NCI-H1694 treated with DMSO at 0.1 percent for 48 hours (cell line): ENCODE measurements at places on chromosomes 3 and 15.

DNA sequence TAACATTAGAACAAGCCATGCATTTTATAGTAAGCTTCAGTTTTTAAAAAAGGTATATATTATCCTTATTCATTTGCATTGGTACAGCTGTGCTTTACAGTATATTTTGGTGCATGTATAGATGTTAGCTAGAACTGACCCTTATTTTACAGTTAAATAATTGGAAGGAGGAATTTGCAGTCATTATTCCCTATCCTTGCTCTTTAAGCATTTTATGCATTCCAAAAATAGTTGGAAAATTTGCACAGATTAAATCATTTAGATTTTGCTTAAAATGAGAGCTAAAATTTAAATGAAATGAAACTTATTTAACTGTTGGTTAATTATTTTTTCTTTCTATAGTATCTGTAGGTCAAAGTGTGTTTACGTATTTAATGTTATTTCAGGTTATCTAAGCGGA, 667.1 kb downstream of the NAALADL2 start:
- DNase-seq, result no peak

- DNase-seq, result no peak
Measured at GRCh38 chr15:79872358-79873017, 24.3 kb downstream of the MTHFS start.

DNA sequence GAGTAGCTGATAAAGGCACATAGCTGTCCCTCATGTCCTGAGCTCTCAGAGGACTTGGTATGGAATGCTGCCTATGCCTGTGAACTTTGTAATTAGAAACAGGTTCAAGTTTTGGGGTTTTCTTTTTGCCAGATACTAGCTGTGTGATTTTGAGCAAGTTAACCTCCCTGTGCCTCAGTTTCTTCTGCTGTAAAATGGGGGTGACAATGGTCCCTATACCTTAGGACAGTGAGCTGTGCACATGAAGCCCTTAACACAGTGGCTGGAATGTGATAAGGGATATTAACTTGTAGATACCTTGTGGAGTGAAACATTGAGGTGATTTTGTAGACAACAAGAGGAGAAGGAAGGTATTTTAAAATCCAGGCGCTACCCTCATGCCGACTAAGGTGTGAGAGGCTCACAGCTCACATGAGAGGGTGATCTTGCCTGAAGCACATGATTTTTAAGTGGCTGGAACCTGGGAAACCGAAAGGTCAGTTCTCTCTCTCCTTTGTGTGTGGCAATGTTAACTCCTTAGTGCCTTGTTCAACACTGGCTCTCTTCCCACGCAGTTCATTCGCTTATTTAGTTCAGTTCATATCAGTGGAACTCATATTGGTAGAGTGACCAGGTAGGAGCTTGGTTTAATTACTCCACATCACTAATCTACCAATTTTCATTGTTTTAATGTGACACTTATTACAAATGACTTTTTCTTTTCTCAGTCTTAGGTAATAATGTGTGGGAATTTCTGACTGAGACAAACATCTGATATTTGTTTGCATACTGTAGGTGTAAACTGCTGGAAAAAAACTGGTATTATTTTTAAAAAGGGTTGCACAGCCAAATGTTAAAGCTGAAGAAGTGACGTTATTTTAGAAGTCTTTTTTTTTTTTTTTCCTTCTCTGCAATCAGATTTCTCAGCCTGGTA, 236.2 kb downstream of the ITPR1 start:
- DNase-seq, result no peak

- DNase-seq, result no peak
Measured at GRCh38 chr3:54536450-54536849, 391.4 kb downstream of the LRTM1 start.

DNA sequence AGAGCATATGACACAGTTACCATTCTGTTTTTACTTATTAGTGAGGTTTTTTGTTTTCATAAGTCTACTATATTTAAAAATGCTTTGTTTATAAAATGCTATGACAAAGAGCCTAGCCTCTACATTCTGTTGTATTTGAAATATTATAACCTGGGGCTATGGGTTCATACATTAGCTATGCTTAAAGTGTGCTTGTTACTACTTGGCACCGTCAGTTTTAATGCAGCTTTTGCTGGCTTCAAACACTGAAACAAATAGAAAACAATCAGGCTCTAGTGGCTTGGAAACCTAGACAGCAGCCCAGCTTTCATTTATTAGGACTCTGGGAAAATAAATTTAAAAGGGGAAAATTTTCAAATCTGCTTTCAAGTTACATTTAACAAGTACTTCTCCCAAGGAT, 635.9 kb downstream of the CADM2 start:
- no peak for DNase-seq
